ENCODE measurements at places on chromosomes 2 and 18. TPM values are rescaled to one million over a fixed set of nuclear protein-coding genes. Genes with fewer than 3 reads are reported as not detected.
A peak's percentile ranks its signal among the peaks of the same experiment; 100 is the strongest.

Gene NR4A2
- 0.73 TPM for total RNA-seq

Gene TGFBRAP1
- total RNA-seq = 17.4 TPM

DNA sequence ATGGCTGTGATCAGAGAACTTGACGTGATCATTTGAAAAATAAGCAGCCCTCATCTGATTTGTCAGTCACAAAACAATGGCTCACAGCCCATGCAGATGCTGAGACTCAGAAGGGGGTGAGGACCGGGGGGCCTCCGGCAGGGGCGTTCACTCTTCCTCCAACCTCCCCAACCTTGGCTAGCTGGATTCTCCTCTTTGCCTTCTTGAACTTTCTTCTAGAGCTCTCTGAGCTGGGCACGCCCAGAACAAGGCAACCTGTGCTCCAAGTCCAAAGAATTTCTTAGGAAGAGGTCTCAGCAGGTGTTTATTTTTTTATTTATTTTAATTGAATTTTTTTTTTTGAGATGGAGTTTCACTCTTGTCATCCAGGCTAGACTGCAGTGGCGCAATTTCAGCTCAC lies 16.4 kb downstream of the EDAR start:
- no peak for DNase-seq

DNA sequence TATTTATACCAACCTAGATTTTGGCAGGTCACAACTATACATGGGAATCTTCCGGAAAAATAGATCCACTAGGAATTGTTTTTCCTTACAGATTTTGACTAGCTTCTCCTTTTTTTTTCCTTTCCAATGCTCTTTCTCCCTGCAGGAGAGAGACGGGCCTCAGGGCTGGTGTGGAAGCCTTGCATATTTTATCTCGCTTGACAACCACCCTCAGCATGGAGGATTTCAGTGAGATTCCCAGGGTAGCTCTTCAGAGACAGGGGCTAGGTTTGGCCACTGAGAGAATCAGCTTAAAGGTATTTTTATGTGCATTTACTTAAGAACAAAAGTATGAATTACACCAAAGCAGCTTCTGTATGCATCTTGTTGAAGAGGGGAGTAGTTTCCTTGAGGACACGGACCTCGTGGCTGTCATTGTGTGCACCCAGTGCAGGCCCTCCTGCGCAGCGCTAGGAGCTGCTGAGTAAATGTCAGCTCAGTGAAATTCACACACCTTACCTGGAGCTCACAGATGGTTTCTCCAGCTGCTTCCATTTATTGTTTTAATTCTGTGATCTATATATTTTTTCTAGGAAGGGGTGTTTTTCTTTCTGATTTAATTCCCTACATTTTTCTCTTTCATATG lies 54.4 kb downstream of the TRAPPC12 start:
- DNase-seq = peak; percentile 25

Data from endodermal cell (in vitro differentiated cells).